ENCODE measurements at places on chromosomes 7 and 10. TPM values are rescaled to one million over a fixed set of nuclear protein-coding genes. Genes with fewer than 3 reads are reported as not detected.
A peak's percentile ranks its signal among the peaks of the same experiment; 100 is the strongest.

DNA sequence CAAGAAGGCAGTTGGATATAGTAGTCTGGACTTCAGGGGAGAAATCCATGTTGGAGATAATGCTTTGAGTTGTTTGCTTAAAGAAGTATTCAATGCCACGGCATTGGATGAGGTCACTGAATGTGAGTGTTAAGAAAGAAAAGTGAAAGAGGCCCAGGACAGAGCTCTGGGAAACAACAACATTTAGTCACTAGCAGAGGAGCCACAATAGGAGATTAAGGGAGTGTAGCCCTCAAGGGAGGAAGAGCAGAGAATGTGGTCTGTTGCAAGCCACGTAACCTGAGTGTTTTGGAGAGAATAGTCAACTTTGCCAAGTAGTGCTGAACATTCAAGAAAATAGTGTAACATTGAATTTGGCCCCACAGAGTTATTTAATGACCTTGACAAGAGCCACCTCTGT, 114.7 kb downstream of the MYO3A start:
- no peak for DNase-seq

- no peak for DNase-seq
Observed at GRCh38 chr7:24709585-24710360, 47.5 kb downstream of the GSDME start.

GRCh38 chr7:142939226-142939910, at the start of gene LLCFC1:
TSS of gene LLCFC1 (plus strand) at chr7:142939484. CDS start at chr7:142939622, 138 bp downstream.
- DNase-seq = no peak

- DNase-seq = no peak
Observed at GRCh38 chr7:50531928-50532327, 33.3 kb downstream of the DDC start.

DNA sequence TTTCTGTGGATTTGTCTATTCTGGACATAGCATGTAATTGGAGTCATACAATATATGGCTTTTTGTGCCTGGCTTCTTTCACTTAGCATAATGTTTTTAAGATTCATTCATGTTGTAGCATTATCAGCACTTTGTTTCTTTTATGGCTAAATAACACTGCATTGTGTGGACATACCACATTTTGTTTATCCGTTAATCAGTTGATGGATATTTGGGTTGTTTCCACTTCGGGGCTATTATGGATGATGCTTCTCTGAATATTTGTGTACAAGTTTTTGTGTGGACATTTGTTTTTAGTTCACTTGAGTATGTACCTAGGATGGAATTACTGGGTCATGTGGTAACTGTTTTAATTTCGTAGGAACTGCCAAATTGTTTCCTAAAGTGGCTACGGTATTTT, 6.4 kb downstream of the LCOR start:
- DNase-seq = no peak

DNA sequence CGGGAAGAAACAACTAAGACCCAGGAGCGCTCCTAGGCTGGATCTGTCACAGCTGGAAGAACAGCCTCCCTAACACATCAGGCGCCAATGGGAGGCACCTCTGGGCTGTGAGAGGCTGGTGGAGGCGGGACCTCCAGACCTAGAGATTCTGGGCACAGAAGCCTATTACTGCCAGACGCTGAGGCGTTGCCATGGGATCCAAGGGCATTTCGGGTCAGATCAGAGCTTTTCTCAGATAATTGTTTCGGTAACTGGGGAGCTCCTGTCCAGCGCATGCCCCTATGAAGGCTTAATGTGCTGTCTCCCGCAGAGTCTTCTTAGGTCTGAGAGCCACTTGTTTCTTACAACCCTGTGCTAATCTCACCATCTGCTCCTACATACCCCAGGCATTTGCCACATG, 339.2 kb downstream of the ZNF716 start:
- DNase-seq = no peak

- DNase-seq = no peak
Observed at GRCh38 chr7:138527746-138528223, 67.7 kb downstream of the TRIM24 start.

Gene SYT15B
- total RNA-seq = 2.6 TPM

Gene ANKRD22
- 0.33 TPM for total RNA-seq

GRCh38 chr10:106863549-106863948, 301.0 kb downstream of the SORCS1 start:
- no peak for DNase-seq

GRCh38 chr10:4867520-4868356, 41.7 kb downstream of the AKR1E2 start:
- no peak for DNase-seq

Gene MAT1A
- 0.37 TPM for total RNA-seq

DNA sequence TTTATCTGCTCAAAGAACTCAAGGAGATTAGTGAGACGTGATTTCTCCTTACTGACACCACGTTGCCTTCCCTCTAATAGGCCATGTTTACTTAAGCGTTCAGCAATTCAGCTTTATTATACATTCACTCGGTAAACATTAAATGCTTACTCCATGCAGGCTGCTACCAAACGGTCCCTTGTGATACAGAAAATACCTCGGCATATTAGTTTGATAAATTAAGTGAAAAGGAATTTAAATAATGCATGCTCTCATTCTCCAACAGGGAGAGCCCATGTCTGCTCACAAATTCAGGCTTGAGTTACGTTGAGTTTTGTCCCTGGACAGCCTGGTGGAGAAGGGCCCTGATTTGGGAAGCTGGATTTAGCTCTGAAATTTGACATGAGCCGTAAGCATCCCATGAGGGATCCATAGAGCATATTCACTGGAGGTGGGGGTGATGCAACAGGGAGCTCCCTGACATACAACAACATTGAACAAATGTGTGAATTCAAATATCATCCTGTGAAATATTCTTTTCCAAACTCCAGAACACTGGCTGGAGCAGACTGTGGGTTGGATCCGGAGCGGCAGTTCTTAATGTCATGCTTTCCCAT, 86.3 kb downstream of the TBXAS1 start:
- no peak for DNase-seq

GRCh38 chr7:137953043-137953664, 48.7 kb downstream of the CREB3L2 start:
- DNase-seq = no peak

DNA sequence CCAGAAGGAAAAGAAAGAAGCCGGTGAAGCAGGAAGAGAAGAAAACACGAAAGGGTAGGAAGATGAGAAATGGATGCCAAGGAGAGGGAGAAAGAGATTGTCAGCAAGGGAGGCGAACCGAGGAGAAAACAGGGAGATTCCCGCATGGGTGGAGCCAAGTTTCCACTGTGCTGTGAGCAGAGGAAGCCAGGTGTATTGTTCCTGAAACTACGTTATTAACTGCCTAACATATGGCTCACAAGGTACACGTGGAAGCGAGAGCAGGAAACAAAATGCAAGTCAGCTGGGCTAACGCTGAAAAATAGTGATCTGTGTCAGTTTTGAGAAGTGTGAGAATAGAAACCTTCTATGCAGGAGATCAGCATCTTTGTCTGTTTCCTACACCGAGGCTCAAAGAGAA, 20.4 kb upstream of the HIPK2 start:
- no peak for DNase-seq

Gene UPK3B
- 1.1 TPM for total RNA-seq

Gene SSMEM1
- not detected for total RNA-seq

- peak; percentile 28 for DNase-seq
Observed at GRCh38 chr10:11863353-11864109, 40.4 kb downstream of the PROSER2 start.

Gene MTERF1
- 13.6 TPM for total RNA-seq

Gene TMEM225B
- 0.57 TPM for total RNA-seq

GRCh38 chr10:29710128-29710527, 75.4 kb upstream of the SVIL start:
- DNase-seq = no peak

GRCh38 chr7:5662828-5663227, 118.6 kb downstream of the RNF216 start:
- DNase-seq = peak; percentile 18

GRCh38 chr10:58723966-58724365, 211.3 kb downstream of the BICC1 start:
- no peak for DNase-seq

- DNase-seq = peak; percentile 87
Observed at GRCh38 chr10:132508581-132509443, 28.8 kb upstream of the INPP5A start.

GRCh38 chr7:136062625-136063325, 85.6 kb upstream of the MTPN start:
- DNase-seq = no peak
